ENCODE measurements at places on chromosomes 4 and X.

DNA sequence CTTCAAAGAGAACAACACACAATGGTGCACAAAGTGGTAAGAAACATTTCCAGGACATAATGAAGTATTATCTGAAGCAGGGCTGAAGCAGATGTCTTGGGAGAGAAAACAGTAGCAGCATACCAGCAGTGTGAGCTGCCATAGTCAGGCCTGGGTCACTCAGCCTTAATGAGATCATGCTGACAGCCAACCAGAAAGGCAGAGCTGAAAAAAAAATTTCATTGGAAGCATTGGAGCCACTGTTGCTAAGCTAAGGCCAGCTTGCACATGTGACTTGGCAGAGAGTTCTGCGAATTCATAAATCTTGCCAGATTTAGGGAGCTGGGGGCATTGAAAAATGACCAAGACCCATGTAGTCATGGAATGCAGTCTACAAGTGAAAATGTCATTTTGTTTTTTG lies 444.0 kb upstream of the PITX2 start:
- no peak for DNase-seq

DNA sequence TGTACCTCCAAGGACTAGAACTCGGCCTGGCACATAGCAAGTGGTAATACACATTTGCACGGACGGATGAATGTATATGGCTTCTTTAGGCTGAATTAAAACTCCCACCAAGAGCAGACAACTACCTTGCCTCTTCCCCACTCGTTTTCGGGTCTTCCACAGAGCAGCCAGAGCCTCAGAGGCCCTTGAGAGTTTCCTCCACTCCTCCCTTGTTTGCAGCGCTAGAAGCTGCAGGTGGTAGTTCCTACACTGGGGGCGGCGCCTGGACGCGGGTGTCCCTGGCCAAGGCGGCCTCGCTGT lies 10.2 kb upstream of the INTU start:
- DNase-seq: no peak

DNA sequence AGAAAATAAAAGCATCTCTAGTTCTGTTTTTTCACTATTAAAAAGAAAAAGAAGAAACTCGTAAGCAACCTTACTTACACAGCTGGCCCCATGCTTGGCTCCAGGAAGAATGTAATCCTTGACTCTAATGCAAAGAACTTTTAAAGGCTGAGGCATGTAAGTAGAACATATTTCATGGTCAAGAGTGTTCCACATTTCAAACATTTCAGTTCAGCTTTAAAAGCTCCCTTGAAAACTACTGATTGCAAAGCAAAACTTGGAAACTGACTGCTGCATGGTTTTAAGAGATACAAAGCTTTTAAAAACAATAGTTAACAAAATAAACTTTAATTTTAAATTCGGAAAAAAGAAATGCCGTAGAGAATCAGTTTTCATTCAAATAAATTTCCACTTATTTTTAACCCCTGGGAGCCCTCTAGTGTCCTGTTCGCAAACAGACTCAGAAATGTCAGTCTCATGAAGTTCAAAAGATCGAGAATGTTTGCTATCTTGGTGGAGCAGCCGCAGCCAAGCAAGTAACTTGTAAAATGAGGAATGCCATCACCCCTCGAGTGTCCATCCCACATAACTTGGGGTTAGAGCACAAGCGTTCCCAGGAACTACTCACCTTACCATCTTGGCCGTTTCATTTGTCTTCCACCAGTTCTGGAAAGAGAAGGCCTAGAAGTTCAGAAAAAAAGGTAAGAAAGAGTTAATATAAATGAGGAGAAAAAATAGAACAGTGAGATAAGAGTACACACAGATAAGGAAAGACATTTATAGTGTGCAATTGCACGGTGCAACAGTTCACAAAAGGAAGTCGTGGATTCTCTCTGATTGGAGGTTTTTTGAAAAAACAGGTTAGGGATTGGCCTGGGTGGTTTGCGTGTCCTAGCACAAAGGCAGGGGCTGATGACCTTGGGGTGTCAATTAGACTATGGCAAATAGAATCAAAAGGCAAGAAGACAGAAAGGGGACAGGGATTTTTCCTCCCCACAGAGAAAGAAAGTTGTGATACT lies at the start of gene GASK1B:
TSS of gene GASK1B (minus strand) at position 765 of the 998 bp plus-strand sequence. CDS start 1,650 bp downstream, outside the sequence.
- DNase-seq: no peak

DNA sequence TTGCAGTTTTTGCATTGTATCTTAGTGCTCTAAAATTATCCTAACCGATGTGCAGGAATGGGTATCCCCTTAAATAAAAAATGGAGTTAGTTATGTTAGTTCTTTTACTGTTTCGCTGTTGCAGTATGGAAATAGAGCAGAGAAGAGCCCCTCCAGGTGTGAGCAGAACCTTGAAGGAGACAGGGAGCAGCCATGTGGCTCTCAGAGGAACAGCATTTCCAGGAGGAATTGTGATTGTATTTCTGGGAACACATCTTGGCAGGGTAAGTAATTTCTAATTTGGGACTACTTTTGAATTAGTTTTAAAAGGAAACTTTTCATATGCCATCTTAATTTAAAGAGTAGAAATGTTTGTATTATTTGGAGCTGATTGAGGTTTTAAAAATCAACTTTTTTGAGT lies 5.3 kb upstream of the CCDC158 start:
- DNase-seq: no peak

GRCh38 chr4:96677499-96677898 lies 837.6 kb downstream of the PDHA2 start:
- no peak for DNase-seq

GRCh38 chr4:47536966-47537365 lies 51.9 kb downstream of the ATP10D start:
- DNase-seq: no peak

DNA sequence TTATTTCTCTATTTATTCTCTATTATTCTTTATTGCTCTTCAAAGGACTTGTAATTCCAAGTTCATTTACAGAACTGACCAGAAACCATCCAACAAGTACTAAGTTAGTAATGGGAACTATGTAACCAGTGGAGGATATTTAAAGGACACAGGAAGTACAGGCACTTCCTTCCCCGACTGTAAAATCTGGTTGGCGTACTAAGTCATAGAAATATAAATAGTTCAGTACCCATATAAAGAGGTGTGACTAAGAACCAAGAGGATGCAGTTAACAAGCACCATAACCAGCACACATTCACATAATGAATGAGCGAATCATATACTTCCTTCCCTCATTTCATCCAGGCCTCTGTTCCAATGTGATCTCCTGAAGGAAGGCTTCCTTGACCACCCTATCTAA lies 3.6 kb upstream of the EIF4E start:
- no peak for DNase-seq

- no peak for DNase-seq
Observed at GRCh38 chr4:152462695-152463094, 73.2 kb downstream of the FBXW7 start.

DNA sequence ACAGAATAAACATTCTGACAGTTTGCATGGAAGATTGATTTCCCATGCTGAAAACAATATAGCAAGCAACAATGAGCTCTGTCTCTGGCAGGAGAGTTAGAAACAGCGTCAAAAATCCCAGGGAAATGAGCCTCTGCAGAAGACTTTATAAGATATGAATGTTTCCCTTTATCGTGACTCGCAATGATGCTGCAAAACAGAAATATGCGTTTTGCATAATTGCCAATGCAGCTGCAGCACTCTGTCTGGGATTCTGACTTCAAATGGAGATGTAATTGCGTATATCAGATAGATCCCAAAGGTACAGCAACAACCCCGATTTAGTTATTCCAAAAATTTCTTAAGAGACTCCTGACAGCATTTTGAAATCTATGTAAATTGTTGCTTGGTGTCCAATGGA lies 702.4 kb upstream of the EPHA5 start:
- no peak for DNase-seq

GRCh38 chrX:71638409-71638808 lies 20.1 kb upstream of the CXCR3 start:
- DNase-seq: no peak

DNA sequence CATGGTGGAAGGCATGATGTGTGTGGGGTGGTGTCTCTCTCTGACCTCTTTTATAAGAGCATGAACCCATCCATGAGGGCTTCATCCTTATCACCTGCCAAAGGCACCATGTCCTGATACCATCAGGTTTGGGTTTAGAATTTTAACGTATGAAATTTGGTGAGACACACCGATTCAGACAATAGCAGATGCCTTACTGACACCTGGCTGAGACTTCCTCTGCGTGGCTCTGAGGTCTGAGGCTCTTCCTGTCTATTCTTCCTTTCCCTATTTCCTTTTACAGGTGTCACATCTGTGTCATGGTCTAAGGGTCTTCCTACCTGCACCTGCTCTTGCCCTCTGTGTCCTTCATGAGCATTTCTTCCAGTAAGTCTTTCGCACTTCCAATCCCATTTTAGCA lies 320.7 kb upstream of the CLNK start:
- DNase-seq: no peak

GRCh38 chr4:88225232-88226105 lies 58.9 kb downstream of the PPM1K start:
- no peak for DNase-seq

DNA sequence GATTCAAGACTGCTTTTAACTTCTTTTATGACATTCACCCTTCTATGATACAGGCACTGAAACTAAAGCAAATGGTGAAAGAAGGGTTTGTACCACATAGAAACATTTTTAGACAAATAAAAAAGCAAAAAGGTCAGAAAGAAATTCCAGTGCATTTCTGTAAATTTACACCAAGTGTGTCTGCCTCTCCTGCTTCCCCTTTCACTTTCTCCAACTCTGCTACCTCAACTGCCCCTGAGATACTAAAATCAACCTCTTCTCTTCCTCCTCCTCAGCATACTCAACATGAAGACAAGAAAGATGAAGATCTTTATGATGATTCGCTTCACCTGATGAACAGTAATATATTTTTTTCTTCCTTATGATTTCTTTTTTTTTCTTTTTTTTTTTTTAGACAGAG lies 187.9 kb downstream of the LRBA start:
- no peak for DNase-seq

GRCh38 chr4:109683621-109684253 lies 19.5 kb downstream of the CASP6 start:
- DNase-seq: no peak

- DNase-seq: no peak
Observed at GRCh38 chr4:45294464-45294863, 568.1 kb upstream of the GNPDA2 start.

GRCh38 chr4:48388525-48389154 lies 47.3 kb downstream of the SLAIN2 start:
- DNase-seq: no peak

- DNase-seq: no peak
Observed at GRCh38 chr4:104749062-104749461, 254.4 kb upstream of the CXXC4 start.

GRCh38 chr4:166882221-166882620 lies 352.1 kb downstream of the SPOCK3 start:
- no peak for DNase-seq

DNA sequence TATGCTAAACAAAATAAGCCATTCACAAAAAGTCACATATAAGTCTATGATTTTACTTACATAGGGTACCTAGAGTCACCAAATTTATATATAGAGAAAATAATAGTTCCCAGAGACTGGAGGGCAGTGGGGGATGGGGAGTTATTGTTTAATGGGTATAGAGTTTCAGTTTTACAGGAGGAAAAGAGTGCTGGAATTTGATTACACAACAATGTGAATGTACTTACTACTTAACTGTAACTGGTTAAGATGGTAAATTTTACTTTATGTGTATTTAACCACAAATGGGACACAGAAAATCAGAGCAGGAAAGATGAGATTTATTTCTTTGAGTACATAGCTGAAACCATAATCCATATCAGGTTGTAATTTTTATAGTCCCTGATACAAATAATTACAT lies 144.4 kb downstream of the TMA16 start:
- no peak for DNase-seq

DNA sequence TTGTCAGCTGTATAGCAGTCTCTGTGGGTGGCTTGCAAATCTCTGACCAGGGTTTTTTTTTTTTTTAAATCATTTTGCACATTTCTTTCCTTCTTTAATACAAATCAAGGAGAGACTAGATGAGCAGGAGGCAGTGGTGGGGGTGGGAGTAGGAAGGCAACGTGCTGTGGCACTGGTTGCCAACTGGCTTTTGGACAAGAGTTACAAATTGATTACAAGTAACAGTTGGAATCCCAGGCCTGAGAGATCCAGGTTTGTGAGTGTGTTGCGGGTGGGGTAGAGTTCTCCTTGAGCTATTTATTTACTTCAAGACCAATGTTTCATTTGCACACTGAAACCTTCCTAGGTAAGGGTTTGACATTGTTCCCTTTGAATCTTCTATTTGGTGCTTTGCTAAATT lies 325.3 kb downstream of the AFF2 start:
- no peak for DNase-seq

DNA sequence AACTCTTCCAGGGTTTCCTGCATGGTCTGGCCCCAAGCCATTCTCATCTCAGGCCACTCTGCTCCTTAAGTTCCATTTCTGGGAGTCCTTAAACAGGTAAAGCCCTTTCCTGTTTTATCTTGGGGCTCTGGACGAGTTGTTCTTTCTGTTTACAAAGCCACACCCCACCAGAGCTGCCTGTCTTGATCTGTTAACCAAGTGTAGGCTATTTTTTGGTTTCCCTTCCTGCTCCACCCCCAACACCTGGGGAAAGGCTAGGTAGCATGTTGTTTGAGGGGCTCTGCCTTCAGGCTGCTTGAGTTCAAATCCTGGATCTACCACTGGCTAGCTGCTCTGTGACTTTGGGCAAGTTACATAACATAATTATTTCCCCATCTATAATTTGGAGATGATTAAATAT lies 40.0 kb downstream of the ERVMER34-1 start:
- DNase-seq: no peak

DNA sequence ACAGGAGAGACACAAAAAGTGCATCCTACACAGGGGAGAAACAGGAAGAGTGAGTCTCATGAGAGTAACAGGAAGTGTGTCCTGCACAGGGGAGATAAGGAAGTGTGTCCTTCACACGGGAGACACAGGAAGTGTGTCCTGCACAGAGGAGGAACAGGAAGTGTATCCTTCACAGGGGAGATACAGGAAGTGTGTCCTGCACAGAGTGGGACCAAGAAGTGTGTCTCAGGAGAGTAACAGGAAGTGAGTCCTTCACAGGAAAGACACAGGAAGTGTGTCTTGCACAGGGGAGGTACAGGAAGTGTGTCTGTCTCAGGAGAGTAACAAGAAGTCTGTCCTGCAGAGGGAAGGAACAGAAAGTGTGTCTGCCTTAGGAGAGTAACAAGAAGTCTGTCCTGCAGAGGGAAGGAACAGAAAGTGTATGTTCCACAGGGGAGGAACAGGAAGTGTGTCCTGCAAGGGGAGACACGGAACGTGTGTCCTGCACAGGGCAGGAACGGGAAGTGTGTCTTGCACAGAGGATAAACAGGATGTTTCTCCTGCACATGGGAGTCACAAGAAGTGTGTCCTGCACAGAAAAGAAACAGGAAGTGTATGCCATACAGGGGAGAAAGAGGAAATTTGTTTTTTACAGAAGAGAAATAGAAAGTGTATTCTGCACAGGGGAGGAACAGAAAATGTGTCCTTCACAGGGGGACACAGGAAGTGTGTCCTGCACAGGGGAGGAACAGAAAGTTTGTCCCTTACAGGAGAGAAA lies 102.0 kb downstream of the ARSF start:
- DNase-seq: no peak
